ENCODE measurements at places on chromosomes 5 and 9.

DNA sequence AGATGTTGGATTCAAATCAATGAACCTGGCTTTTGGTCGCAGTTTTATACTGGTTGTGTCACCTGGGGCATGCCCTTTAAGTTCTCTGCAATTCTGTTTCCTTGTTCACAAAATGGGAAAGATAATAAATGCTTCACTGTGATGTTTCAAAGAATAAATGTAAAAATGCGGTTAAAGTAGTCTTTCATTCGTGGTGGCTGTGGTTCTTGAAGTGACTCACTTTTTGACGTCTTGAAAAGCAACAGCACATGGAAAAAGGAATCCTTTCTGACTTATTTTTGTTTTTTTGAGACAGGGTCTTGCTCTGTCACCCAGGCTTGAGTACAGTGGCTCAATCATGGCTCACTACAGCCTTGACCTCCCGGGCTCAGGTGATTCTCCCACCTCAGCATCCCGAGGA lies 88.4 kb upstream of the SLIT3 start:
- no peak for DNase-seq

DNA sequence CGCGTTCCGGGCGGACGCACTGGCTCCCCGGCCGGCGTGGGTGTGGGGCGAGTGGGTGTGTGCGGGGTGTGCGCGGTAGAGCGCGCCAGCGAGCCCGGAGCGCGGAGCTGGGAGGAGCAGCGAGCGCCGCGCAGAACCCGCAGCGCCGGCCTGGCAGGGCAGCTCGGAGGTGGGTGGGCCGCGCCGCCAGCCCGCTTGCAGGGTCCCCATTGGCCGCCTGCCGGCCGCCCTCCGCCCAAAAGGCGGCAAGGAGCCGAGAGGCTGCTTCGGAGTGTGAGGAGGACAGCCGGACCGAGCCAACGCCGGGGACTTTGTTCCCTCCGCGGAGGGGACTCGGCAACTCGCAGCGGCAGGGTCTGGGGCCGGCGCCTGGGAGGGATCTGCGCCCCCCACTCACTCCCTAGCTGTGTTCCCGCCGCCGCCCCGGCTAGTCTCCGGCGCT lies at the start of gene DAPK1:
TSS of gene DAPK1 (plus strand) at position 264 of the 442 bp plus-strand sequence. CDS start 1,211 bp downstream, outside the sequence.
- DNase-seq: no peak

DNA sequence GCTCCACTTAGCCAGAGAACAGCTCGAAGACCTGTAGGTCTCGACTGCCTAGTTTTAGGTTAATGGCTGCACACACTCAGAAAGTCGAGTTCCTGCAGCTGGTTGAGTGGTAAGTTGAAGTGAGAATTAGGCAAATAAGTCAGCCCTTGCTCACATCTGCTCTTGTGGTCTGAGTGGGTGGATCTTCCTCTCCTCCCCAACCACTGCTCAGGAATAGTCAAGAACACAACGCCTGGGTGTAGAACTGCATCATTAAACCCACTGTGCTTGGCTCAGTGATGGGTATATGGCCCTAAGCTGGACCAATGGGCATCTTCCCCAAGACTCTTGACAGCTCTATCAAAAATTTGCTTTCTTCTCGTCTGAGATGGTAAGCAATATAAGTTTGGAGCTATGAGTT lies 20.9 kb upstream of the ADAM19 start:
- peak; percentile 39 for DNase-seq

- DNase-seq: no peak
These were observed 28.6 kb downstream of the ALDH1A1 start for GRCh38 chr9:72924154-72924790.

GRCh38 chr9:17929506-17929905 lies 350.6 kb downstream of the SH3GL2 start:
- DNase-seq: no peak

- DNase-seq: no peak
These were observed 72.2 kb downstream of the ADAMTS2 start for GRCh38 chr5:179273073-179273435.

- no peak for DNase-seq
These were observed 117.0 kb upstream of the GNA14 start for GRCh38 chr9:77764894-77765780.

- no peak for DNase-seq
These were observed 231.9 kb downstream of the MAST4 start for GRCh38 chr5:66828046-66828547.

GRCh38 chr5:84080908-84081307 lies 303.8 kb downstream of the EDIL3 start:
- DNase-seq: no peak

- no peak for DNase-seq
These were observed 23.7 kb downstream of the CWC27 start for GRCh38 chr5:64792469-64792868.

- no peak for DNase-seq
These were observed 36.0 kb upstream of the SVEP1 start for GRCh38 chr9:110615498-110615897.

GRCh38 chr5:138542180-138542955 lies 668 bp downstream of the ETF1 start:
- no peak for DNase-seq

DNA sequence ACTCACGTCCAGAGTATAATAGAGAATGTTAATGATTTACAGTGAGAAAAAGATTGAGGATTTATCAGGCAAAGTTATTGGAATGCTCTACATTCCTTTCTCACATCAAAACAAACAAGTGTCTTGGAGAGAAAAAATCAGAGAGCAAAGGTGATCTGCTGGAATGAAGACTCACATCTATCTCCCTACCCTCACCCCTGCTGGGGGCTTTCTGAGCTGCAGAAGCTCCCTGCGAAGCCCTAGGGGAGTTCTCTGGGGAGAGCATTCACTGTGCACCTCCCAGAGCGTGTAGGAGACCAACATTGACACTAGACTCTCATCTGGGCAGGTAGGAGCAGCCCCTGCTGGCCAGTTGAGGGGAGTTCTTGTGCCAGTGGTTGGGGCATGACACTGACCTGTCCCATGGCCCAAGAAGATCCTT lies 76.6 kb upstream of the ADAMTS16 start:
- no peak for DNase-seq

DNA sequence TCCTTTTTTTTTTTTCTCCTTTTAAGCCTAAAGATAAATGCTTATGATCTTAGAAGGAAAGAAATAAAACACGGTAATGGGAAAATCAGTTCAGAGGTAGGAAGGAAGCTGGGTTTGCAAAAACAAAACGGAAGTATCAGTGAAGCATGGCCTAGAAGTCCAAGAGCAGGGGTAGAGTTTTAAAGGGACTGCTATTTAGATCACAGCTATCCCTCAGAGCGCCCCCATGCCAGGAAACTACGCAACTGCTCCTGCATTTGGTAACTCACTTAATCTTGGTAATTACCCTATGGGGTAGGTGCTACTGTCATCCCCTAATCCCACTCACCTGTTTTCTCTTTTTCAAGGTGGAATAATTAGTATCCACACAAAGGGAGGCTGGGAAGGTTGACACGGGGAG lies 16.0 kb downstream of the TLE1 start:
- no peak for DNase-seq

GRCh38 chr9:74570879-74571512 lies 73.9 kb downstream of the RORB start:
- no peak for DNase-seq

- no peak for DNase-seq
These were observed 16.1 kb upstream of the FKTN start for GRCh38 chr9:105541838-105542237.

DNA sequence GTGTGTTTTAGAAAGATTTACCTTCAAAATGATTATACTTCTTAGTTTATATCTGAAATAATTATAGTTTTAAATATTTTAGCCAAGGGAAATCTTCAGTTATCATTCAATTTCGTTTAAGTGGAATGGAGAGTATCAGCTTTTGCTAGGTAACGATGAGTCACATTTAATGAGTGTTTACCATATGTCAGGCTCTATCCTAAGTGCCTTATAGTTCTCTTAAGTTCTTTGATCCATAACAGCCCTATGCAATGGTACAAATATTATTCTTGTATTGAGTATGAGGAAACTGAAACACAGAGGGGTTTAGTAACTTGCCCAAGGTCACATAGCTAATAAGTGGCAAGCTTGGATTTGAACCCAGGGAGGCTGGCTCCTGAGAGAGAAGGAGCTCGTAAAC lies 37.5 kb upstream of the SHB start:
- no peak for DNase-seq

DNA sequence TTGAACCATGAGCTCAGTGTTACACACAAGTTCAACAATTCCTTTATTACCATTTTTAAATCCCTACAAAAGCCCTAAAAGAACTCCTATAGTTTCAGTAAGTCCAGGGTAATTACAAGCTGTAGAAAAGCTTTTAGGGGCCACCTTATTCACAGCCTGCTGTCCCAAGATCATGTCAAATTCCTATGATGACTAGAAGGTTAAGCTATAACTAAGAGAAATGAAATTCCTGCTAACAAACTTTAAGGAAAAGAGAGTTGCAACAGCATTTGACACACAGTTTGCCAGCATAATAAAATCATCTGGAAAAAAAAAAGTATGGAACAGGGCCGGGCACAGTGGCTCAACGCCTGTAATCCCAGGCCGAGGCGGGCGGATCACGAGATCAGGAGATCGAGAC lies 31.5 kb downstream of the TMEM245 start:
- no peak for DNase-seq

- DNase-seq: no peak
These were observed 22.1 kb upstream of the STXBP1 start for GRCh38 chr9:127589955-127590370.

GRCh38 chr9:126459965-126460843 lies 133.6 kb downstream of the MVB12B start:
- DNase-seq: no peak

- DNase-seq: no peak
These were observed 134.2 kb downstream of the ARHGAP26 start for GRCh38 chr5:142904416-142904815.
